ENCODE measurements at places on chromosomes 4 and X.

GRCh38 chr4:38132107-38132673 lies 172.0 kb downstream of the PTTG2 start:
- no peak for DNase-seq

DNA sequence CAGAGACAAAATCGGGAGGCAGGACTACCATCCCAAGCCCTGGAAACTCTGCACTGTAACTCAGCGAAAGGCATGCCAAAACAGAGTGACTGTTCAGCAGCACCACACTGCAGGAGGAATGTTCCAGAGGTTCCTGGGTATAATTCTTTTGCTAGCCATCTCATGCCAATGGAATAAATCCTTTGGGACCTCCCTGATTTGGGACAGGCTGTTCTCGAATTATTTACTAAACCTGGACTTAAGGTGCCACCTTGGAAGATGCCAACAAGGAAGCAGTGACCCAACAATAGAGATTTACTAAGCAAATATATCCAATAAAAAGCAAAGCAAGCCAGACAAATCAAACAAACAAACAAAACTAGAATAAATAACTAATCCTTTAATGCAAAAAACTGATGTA lies 9.3 kb downstream of the AADAT start:
- DNase-seq, result no peak

- peak; percentile 76 for DNase-seq
Observed at GRCh38 chr4:62644372-62644771, 1444.2 kb downstream of the ADGRL3 start.

- DNase-seq, result no peak
Observed at GRCh38 chrX:23311731-23312130, 22.9 kb upstream of the PTCHD1 start.

- DNase-seq, result no peak
Observed at GRCh38 chr4:16212138-16212782, 14.0 kb downstream of the TAPT1 start.

- no peak for DNase-seq
Observed at GRCh38 chr4:528835-529234, 29.8 kb downstream of the PIGG start.

DNA sequence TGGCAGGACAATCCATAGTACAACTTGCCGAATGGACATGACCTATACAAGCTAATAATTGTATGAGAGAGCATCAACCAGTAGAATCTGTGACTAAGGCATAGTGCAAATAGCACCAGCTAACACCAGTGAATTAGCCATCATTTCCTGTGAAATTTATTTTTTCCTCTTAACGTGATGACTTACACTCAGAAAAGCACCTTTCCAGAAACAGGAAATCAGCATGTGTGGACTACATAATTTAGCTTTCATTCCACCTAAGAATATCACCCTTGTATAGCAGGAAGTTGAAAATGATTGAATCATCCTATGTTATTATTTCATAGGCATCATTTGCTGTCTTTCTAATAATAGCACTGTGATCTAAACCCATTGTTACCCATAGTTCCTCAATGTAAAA lies 1393.4 kb upstream of the PCDH7 start:
- DNase-seq, result no peak

- no peak for DNase-seq
Observed at GRCh38 chrX:38856670-38857265, 55.5 kb downstream of the MID1IP1 start.

GRCh38 chr4:68451246-68452211 lies 4.3 kb downstream of the TMPRSS11E start:
- DNase-seq, result no peak

DNA sequence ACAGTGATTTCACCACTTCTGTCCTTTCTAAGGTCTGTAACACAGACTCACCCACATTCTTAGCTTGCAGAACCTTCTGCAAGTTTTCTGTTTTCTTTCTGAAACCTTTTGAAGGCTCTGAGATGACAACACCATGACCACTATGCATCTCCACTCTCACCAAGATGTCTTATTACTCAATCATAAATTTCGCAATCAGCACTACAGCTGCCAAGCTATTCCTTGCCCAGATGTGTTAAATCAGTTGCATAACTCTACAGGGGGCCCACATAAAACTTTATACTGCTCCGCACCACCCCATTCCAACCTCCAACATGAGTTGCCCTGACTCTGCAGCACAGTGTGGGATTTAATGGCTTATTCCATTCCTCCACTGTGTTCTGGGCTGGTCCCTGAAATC lies 229.9 kb downstream of the COL25A1 start:
- no peak for DNase-seq

- DNase-seq, result peak; percentile 20
Observed at GRCh38 chrX:119008110-119008744, 33.8 kb downstream of the LONRF3 start.

GRCh38 chr4:129092631-129093190 lies 628 bp downstream of the SCLT1 start:
- DNase-seq, result peak; percentile 29

GRCh38 chr4:40731792-40732245 lies 17.9 kb upstream of the NSUN7 start:
- DNase-seq, result peak; percentile 94

- DNase-seq, result no peak
Observed at GRCh38 chr4:125988464-125988863, 673.7 kb downstream of the FAT4 start.

- no peak for DNase-seq
Observed at GRCh38 chrX:115972717-115973116, 197.8 kb upstream of the AGTR2 start.

GRCh38 chr4:123741906-123742305 lies 345.3 kb downstream of the SPRY1 start:
- no peak for DNase-seq

GRCh38 chr4:4461178-4461577 lies 74.3 kb downstream of the NSG1 start:
- DNase-seq, result no peak

GRCh38 chrX:106649523-106650428 lies 38.0 kb downstream of the RADX start:
- no peak for DNase-seq

DNA sequence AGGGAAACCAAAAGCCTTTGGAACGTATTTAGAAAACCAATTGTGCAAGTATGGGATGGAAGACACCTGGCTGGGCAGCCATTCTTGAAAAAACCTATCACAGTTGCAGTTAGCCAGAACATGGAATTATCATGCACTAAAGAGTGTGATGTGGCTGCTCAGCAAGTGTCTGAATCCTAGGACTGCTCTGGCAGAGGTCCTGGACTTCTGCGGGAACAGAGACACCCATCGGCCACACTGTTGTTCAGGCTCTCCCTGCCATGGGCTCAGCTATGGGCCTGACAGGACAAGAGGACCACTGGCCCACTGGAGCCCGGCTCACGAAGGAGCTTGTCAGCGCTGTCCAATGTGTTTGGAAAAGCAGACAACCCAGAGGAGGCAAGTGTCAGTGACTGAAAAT lies 115.7 kb upstream of the GPC4 start:
- DNase-seq, result peak; percentile 0

DNA sequence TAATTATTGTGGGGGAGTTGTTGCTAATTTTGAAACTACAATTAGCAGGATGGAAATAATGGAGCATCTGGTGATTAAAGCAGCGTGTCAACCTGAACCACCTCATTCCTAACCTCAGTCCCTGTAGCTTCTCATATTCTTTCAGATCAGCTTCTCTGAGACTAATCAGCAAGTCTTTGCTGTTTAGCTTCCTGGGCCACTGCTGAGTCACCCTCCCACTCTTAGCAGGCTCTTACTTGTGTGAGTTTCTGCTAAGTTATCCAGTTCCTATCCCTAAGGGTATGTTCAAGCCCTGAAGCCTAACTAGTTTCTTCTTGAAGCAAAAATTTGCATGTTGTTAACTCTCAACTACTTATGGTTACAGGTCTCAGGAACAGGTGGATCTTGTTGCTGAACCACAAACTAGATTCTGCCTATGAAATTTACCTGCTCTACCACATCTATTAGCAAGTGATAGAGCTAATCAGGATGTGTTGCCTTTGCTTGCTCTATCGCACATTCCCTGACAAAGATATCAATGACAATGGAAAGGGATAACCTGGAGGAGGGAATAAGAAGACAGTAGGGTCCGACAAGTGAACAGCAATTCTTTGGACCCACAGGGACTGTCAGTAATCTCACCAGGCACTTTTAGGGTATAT lies 134.2 kb downstream of the EIF4E start:
- no peak for DNase-seq

- DNase-seq, result peak; percentile 71
Observed at GRCh38 chr4:78629991-78630541, 78.5 kb downstream of the ANXA3 start.

- peak; percentile 92 for DNase-seq
Observed at GRCh38 chr4:162565730-162566129, 401.9 kb upstream of the FSTL5 start.

- DNase-seq, result peak; percentile 68
Observed at GRCh38 chrX:36867143-36867542, 141.0 kb upstream of the FAM47C start.

GRCh38 chr4:159562366-159562765 lies 459.5 kb downstream of the RAPGEF2 start:
- DNase-seq, result no peak

DNA sequence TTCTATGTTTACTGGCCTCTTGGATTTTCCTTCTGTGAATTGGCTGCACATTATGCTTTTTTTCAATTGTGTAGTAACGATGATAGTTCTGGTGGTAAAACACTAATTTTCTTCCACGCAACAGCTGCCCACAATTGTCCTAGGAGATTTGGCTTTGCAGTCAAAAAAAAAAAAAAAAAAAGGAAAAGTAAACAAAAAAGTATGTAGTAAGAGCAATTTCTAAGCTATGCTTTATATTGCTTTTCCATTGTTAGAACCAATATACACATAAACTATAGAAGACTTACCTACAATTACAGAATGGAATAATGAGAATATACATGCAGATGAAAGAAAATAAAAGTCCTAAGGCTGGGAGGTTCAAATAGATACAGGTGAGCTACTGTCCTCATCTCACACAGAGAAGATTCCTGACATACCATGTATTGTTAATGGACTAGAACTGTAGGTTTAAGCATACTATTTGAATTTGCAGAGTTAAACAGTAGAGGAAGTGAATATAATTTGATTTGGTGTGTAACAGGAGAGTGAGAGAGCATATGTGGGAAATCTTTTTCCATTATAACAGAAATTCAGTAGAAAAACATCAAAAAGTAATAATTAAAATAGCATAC lies 976.2 kb downstream of the RAB28 start:
- DNase-seq, result no peak

DNA sequence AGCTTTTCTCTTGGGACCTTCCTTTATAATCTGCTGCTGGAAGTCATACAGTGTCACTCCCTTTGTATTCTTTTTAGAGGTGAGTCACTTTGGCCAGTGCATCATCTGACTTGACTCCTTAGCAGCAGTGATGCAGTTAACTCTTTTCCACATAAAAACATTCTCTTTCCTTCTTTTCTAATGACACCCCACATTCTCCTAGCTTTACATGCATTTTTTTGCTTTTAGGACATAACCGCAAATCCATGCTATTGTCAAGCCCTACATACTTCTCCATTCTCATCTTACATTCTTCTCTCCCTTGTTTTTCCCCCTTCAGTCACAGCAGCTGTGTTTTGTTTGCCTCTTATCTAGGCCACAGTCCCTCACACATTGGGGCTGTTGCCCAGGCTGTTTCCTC lies 55.1 kb downstream of the ZNF330 start:
- no peak for DNase-seq

GRCh38 chrX:51614353-51615012 lies 4.2 kb downstream of the CENPVL3 start:
- peak; percentile 60 for DNase-seq

DNA sequence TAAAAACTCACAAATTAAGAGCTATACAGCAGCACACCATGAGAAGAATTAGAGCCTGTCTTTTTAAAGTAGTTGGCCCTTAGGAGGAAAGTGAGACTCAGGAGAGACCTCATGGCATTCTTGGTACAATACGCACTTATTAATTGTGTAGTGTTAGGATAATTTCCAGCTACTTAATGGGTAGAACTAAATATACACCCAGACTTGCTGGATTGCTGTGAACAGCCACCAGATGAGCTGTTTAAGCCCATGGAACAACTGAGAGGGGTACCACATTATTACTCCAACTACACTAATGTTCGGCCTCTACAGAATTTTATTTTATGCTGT lies 13.6 kb downstream of the MFAP3L start:
- no peak for DNase-seq

- DNase-seq, result no peak
Observed at GRCh38 chrX:45710081-45710801, 509.6 kb upstream of the DIPK2B start.

- DNase-seq, result no peak
Observed at GRCh38 chr4:74738464-74739143, 55.7 kb downstream of the BTC start.

- DNase-seq, result no peak
Observed at GRCh38 chrX:135981010-135981409, 4.2 kb upstream of the SLC9A6 start.

DNA sequence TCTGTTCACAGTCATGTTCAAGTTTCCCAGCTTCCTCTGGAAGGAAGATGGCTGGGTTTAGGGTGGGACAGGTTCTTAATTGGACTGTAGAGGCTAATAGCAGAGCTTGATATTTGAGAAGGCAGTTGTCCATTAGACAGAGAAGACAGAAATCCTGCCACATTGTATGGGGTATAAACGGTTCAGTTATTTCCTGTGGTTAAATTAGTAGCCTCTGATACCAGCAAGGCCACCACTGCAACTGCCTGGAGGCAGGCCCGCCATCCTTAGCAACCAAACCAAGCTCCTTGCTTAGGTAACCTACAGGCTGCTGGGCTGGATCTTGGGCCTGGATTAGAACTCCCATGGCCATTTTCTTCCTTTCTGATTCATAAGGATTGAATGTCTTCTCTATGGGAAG lies 1367.0 kb downstream of the PCDH7 start:
- DNase-seq, result no peak

DNA sequence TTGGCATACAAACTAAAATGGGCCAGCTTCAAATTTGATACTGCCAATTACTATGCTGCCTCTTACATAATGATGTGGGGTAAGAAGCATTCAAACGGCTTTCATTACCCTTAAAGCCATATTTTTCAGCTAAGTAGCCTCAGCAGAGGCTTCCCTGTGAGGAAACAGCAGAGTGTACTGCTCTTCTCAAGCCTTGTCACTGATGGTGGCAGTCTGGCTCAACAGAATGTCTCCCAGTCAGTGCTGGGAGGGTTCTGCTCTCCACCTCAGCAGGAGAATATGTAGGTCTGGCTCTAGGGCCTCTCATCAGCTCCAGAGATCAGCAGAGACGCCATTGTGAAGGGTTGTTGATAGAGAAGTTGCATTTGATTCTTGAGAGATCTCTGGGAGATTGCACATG lies 44.6 kb upstream of the MBNL3 start:
- DNase-seq, result no peak

GRCh38 chr4:56627985-56628384 lies 53.1 kb downstream of the HOPX start:
- DNase-seq, result no peak

GRCh38 chrX:153421856-153422255 lies 10.6 kb downstream of the ZFP92 start:
- DNase-seq, result no peak

GRCh38 chr4:72463724-72464123 lies 105.3 kb downstream of the ADAMTS3 start:
- no peak for DNase-seq
